ENCODE measurements at places on chromosomes 6 and 20.

DNA sequence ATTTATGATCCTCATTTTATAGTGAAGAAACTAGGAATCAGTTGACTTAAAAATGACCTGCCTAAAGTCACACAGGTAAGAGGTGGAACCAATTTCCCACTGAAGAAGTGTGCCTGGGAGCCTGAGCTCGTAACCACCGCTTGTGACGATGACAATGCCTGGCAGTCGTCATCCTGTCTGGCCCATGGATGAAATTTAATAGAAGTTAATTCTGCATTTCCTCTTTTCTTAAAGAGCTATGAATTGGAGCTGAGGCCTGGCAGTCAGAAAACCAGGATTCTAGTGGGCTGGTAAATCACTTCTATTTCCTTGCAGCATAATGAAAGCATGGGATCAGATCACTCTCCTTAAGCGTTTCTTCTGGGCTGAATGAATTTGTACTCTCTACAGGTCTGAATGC, 200.0 kb upstream of the SGK1 start:
- DNase-seq: no peak

DNA sequence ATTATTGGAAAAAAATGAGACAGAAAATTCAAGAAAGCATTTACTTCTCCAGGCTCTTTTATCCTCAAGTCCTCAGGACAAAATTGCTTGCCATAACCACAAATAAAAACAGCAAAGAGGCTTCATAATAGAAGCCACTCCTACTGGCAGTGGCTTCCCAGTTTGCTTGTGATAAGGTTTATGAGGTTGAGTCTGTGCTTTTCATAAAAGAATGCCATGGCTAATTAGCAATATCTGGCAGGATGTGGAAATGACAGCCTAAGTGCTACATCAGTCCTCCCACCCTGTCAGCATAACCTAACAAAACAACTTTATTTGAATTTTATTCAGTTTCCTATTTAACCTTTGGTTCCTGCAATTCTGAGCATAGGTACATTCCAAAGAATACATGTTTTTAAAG, 80.9 kb upstream of the HTR1E start:
- no peak for DNase-seq

DNA sequence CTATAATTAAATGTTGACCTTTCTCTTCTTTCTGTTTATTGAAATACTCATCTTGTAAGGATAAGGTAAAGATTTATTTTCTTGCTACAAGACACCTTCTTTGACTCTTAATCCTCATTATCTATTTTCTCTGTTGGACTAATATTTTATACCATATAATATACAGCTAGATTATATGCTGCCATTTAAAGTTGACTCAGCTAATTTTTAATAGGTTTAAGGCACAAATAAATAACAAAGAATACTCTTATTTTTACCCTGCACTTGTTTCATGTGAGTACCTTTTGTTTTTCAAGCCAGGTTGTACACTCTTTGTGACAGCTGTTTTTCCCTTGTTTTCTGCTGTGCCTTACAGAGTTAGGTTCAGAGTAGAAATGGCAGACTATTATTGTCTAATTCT, 83.9 kb upstream of the ASCC3 start:
- no peak for DNase-seq

- DNase-seq: no peak
Measured at GRCh38 chr20:57053793-57054552, 212.5 kb downstream of the BMP7 start.

DNA sequence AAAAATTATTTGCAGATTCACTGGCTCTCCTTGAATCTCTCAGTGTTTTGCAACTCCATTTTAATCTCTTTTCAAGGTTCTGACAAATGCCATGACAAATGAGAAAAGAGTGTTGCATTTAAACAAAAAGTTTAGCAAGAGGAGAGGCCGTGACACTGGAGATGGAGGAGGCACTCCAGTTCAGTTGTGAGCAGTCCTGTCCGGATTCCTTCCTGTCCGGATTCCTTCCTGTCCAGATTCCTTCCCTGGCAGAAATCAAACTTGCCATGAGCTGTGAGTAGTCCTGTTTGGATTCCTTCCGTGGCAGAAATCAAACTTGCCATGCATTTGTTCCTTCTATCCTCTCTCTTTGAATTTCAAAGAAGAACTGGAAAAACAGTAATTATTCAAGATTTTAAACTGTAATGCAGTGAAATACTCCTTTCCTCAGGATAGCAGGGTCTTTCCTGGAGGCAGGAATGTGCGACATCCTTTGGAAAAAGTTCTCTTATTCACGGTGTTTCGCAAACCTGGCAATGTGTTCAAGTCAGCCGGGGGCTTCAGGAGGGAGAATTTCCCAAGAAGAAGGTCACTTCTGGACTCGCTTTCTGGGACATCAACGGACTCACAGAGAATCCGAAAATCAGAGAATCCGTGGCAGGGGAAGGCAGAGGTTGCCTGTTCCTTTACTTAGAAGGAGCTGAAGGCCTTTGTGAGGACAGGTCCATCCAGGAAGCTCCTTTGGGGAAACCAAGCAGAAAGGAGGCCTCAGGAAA, 48.7 kb upstream of the DACT2 start:
- DNase-seq: no peak

DNA sequence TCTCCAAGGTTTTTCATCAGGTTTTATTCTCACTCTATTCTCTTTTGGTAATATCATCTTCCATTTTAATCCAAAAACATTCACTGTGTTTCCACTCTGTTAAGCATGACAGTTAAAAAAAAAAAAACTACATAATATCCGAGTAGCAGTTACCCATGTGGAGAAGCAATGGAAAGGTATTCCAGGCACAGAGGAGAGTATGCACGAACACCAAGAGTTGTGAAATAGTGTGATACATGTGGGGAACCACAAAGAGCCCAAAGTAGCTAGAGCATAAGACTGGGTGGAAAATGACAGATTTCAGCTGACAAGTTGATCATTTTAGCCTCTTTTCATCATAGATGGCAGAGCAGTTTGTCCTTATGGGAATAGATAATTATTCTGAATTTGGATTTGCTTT, 19.9 kb upstream of the FBXL4 start:
- DNase-seq: no peak

DNA sequence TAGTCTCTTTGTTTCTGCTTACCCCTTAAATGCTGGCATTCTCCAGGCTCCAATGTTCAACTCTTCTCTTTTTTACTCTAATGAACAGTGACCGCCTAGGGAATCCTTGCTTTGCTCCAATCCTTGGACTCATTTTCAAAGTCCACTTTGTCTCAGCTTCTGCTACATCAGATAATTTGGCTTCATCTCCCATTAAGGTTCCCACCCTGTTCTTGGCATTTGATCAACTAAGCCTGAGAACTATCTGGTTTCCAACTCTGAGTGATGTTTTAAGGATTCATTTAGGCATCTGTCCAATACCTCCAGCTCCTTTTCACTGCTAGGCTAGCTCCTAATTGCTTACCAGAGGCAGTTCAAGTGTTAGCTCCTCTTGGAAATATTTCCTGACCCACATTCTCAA, 64.9 kb downstream of the ME1 start:
- no peak for DNase-seq

DNA sequence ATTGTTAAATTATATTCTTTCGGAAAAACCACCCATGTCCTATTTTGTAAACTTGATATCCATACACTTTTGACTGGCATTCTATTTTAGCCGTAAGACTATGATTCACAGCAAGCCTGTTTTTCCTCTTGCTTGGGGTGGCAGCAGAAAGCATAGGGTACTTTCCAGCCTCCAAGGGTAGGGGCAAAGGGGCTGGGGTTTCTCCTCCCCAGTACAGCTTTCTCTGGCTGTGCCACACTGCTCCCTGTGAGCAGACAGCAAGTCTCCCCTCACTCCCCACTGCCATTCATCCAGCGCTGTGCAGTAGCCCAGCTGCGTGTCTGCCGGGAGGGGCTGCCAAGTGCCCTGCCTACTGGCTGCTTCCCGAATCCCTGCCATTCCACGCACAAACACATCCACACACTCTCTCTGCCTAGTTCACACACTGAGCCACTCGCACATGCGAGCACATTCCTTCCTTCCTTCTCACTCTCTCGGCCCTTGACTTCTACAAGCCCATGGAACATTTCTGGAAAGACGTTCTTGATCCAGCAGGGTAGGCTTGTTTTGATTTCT, 2.1 kb upstream of the ESR1 start:
- DNase-seq: no peak

DNA sequence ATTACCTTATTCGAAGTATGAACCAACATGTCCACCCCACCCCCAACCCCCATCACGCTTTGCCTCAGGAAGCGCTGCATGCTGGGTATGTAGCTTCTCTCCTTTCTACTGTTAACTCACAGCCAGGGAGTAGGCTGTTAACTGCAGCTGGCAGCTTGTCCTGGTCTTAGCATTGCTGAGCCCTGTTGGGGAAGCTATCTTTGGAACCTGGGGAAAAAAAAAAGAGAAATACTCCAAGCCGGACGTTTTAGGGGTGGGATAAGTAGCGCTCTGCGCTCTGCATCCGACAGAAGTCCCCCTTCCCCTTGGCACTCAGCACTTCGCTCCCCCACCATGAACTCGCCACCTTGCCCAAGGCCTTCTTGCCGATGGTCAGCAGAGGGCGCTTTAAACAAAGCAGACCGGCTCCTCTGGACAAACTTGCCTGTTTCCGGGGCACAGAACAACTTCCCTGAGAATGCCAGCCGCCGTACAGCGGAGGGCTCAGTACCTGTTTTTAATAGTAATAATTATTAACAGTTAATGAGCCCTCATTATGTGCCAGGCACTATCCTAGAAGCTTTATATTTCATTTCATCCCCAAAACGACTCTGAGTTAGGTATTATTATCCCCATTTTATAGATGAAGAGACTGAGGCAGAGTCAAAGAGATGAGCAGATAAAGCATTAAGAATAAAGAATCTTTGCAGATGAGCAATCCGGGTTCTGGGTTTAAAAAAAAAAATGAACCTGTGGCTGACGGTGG, 35.2 kb upstream of the MDFI start:
- peak; percentile 94 for DNase-seq

DNA sequence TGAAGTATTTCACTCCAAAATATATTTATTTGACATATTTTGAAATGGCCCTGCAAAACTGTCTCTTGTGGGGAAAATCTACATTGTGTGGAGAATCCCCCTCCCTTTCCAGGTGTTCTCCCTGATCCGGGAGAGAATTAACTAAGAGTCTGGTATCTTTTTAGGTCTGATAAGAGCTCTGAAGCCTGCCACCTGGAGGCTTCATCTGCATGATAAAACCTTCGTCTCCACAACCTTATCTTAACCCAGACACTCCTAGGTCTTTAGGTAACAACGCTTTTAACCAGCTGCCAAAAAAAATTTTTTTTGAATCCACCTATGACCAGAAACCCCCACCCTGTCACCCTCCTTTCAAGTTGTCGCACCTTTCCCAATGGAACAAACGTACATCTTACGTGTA, 43.0 kb downstream of the FAM184A start:
- no peak for DNase-seq

- no peak for DNase-seq
Measured at GRCh38 chr6:151914484-151914883, 107.0 kb downstream of the ESR1 start.

DNA sequence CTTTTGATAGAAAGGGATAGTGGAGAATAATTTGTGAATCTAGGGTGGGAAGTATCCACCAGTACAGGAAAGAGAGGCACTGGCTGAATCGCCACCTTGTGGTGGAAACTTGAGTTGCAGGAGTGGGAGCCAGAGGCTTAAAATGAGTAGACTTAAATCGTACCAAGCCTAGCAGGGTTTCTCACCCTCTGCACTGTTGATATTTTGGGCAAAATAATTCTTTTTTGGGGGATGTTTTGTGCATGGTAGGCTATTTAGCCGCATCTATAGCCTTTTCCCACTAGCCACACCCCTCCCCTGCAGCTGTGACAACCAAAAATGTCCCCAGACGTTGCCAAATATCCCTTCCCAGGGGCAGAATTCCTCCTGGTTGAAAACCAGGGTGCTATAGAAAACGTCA, 119.1 kb downstream of the DHX35 start:
- DNase-seq: peak; percentile 92

DNA sequence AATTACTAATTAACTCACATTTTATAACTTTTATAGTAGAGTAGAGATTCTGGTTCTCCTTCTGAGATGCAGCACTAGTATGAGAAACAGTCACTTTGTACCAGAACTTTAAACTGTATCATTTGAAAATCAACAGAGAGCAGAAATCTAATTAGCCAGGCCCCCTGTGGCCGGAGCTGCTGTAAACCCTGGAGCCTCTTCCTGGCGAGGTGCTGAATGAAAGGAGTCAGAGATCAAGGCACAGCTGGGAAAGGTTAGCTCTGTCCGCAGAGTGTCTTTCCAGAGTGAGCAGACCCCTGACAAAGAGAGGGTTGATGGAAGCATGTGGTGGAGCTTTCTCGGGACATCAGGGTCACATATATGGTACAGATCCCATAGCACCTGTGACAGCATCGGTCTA, 703.8 kb downstream of the RFPL4B start:
- no peak for DNase-seq

- DNase-seq: no peak
Measured at GRCh38 chr20:10332656-10333415, 101.2 kb downstream of the MKKS start.

GRCh38 chr20:14235355-14235754, 102.1 kb downstream of the FLRT3 start:
- DNase-seq: no peak

DNA sequence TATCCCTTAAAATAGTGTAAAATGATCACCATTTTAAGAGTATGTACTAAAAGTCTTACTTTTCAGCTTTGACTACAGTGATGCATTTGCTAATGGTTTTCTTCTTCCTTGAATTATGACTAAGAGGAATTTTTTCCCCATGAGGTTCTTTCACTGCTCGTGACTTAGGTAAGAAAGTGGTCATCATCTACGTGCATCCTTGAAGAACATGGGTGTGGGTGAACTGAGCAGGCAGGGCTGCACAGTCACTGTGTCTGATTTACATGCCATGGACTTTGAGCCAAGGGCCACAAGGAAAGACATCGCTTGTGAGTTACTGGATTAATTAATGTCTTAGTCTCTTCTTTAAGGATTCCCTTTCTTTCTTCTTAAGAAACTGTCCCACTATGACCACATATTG, 33.3 kb downstream of the NQO2 start:
- no peak for DNase-seq

DNA sequence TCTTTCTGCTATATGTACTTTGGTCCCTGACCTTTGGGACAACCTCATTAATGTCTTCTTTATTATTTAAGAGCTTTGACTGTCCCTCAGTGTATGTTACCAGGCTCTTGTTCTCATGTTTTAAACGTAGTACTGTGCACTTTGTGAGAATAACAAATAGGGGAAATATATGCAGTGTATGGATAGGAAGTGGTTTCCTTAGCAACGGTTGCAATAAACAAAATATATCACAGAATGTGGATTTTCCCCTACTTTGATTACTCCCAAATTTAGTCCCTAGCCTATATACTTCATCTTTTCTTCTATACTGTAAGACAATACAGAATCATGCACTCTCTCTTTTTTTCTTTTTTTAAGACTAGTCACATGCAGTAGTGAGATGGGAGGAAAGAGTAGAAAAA, 123.8 kb upstream of the AKIRIN2 start:
- no peak for DNase-seq

DNA sequence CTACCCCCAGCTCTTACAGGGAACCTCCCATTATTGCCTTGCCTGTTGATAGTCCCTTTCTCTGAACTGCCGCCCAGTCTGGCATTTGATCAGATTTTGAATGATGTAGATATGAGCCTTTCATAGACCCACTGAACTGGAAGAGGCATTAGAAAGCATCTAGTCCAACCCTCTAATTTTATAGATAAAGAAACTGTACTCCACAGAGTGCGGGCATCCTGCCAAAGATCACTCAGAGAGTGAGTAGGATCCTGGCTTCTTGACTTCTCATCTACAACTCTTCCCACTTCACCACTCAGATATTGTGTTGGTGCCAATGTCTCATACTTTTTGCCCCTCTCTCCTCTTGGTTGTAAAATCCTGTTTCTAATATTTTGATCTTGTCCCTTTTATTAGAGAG, 179.2 kb upstream of the BMP2 start:
- DNase-seq: no peak

- no peak for DNase-seq
Measured at GRCh38 chr6:90087106-90087833, 193.0 kb downstream of the GJA10 start.
